Neural progenitor cell (in vitro differentiated cells): ENCODE measurements at places on chromosomes 2 and 18. TPM values are rescaled to one million over a fixed set of nuclear protein-coding genes. Genes with fewer than 3 reads are reported as not detected.

GRCh38 chr2:8514796-8515758 is 166.8 kb upstream of the ID2 start:
- H3K36me3 ChIP-seq, result no peaks in the 10 kb centered on the region
- no peaks in the 10 kb centered on the region for H3K27me3 ChIP-seq
- H3K4me1 ChIP-seq, result no peaks in the 10 kb centered on the region
- DNase-seq, result no peak
- no peak overlapping the region for H3K4me3 ChIP-seq

GRCh38 chr2:33240178-33240577 is 236.3 kb upstream of the RASGRP3 start:
- H3K4me3 ChIP-seq, result no peak overlapping the region
- H3K27me3 ChIP-seq, result no peaks in the 10 kb centered on the region
- no peak for DNase-seq
- H3K36me3 ChIP-seq, result no peaks in the 10 kb centered on the region

- no peaks in the 10 kb centered on the region for H3K36me3 ChIP-seq
- no peak for DNase-seq
- H3K4me1 ChIP-seq, result peaks cover 10% of the 10 kb centered on the region
- H3K4me3 ChIP-seq, result no peak overlapping the region
- no peaks in the 10 kb centered on the region for H3K27me3 ChIP-seq
Measured at GRCh38 chr18:9911226-9911625, 2.6 kb upstream of the VAPA start.

GRCh38 chr2:75607400-75607798 is 39.2 kb upstream of the MRPL19 start:
- no peaks in the 10 kb centered on the region for H3K36me3 ChIP-seq
- H3K27ac ChIP-seq, result no peak overlapping the region
- no peak overlapping the region for H3K4me3 ChIP-seq

DNA sequence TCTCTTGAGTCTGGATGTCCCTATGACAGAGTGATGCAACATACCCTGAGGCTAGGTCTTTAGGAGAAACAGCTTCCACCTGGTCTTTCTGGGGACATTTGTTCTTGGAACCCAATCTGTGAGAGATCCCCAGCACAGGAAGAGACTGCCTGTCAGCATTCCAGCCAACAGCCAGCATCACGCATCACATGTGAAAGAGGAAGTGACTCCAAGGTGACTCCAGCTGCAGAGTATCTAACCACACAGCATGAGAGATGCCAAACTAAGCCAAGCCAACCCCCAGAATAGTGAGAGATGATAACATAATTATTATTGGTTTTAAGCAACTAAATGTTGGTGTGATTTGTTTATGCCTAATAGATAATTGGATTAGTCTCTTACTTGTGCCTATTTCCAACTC is 35.7 kb downstream of the C18orf63 start:
- no peak overlapping the region for H3K27ac ChIP-seq
- no peak overlapping the region for H3K4me3 ChIP-seq
- H3K36me3 ChIP-seq, result no peaks in the 10 kb centered on the region
- H3K4me1 ChIP-seq, result no peaks in the 10 kb centered on the region

DNA sequence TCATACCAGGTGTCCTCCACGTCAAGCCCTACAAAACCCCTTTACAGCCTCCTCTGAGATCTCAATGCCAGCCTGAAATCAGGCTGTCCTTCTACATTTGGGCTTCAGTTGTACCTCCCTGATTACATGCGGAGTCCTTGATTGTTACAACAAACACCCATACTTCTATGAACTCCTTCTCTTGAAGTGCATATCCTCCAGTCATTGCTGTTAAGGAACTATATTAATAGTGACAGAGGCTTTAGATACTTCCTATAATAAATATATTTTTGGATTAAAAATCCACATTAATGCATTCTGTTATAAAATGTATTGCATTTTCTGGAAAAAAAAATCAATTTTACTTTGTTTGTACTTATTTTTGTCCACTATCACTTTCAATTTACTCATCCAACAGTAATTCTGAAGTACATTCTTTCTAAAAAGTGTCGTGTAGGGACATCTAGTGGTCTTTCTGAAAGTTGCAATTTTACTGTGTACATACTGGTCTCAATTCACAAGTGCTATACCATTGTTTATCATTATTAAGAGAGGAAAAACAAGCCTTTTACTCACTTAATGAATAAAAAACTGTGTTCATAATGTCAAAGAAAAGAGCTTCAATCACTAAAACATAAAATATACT is 316.4 kb downstream of the DSEL start:
- peak; percentile 60 for DNase-seq
- H3K36me3 ChIP-seq, result no peaks in the 10 kb centered on the region
- H3K27ac ChIP-seq, result no peak overlapping the region
- peaks cover 2% of the 10 kb centered on the region for H3K4me1 ChIP-seq
- no peak overlapping the region for H3K4me3 ChIP-seq

GRCh38 chr18:12091538-12092141 is 2.0 kb upstream of the ANKRD62 start:
- H3K27ac ChIP-seq, result no peak overlapping the region
- H3K4me1 ChIP-seq, result no peaks in the 10 kb centered on the region
- H3K27me3 ChIP-seq, result peaks cover 7% of the 10 kb centered on the region
- H3K4me3 ChIP-seq, result no peak overlapping the region
- H3K36me3 ChIP-seq, result no peaks in the 10 kb centered on the region

- no peak for DNase-seq
- H3K27ac ChIP-seq, result no peak overlapping the region
- no peak overlapping the region for H3K4me3 ChIP-seq
- H3K4me1 ChIP-seq, result peaks cover 13% of the 10 kb centered on the region
- H3K36me3 ChIP-seq, result no peaks in the 10 kb centered on the region
Measured at GRCh38 chr2:69646714-69647113, 3.2 kb upstream of the AAK1 start.

- H3K27me3 ChIP-seq, result no peaks in the 10 kb centered on the region
- H3K27ac ChIP-seq, result no peak overlapping the region
- DNase-seq, result no peak
- no peaks in the 10 kb centered on the region for H3K36me3 ChIP-seq
- H3K4me3 ChIP-seq, result no peak overlapping the region
- peaks cover 11% of the 10 kb centered on the region for H3K4me1 ChIP-seq
Measured at GRCh38 chr2:201128033-201128432, 12.1 kb downstream of the CFLAR start.

GRCh38 chr2:169069341-169069740 is at the start of gene DHRS9:
TSS of gene DHRS9 (plus strand) at chr2:169069563. CDS start at chr2:169081582, 12,019 bp downstream.
- no peaks in the 10 kb centered on the region for H3K4me1 ChIP-seq
- H3K27ac ChIP-seq, result no peak within 1 kb of the TSS
- no peaks in the 10 kb centered on the region for H3K36me3 ChIP-seq
- no peak within 1 kb of the TSS for H3K4me3 ChIP-seq

- H3K27ac ChIP-seq, result no peak overlapping the region
- no peak for DNase-seq
- H3K4me1 ChIP-seq, result peaks cover under 1% of the 10 kb centered on the region
- H3K27me3 ChIP-seq, result no peaks in the 10 kb centered on the region
Measured at GRCh38 chr2:109200616-109201464, 71.8 kb downstream of the SH3RF3 start.

Gene THSD7B
- 1.2 and 2.2 TPM in 2 replicates for total RNA-seq

Gene AQP12A
- not detected in 2 replicates for total RNA-seq

Gene RPRM
- total RNA-seq, result 0.51 and 1.3 TPM in 2 replicates

Gene NEU2
- total RNA-seq, result not detected in 2 replicates
